ENCODE measurements at places on chromosomes 1 and 21. TPM values are rescaled to one million over a fixed set of nuclear protein-coding genes. Genes with fewer than 3 reads are reported as not detected.

- H3K4me3 ChIP-seq, result peak overlapping the region; percentile 90
- H3K4me1 ChIP-seq, result peaks cover 34% of the 10 kb centered on the region
- peak overlapping the region; percentile 93 for H3K27ac ChIP-seq
- H3K36me3 ChIP-seq, result no peaks in the 10 kb centered on the region
- no peaks in the 10 kb centered on the region for H3K27me3 ChIP-seq
Measured at GRCh38 chr1:232806186-232806510, 932 bp downstream of the MAP10 start.

DNA sequence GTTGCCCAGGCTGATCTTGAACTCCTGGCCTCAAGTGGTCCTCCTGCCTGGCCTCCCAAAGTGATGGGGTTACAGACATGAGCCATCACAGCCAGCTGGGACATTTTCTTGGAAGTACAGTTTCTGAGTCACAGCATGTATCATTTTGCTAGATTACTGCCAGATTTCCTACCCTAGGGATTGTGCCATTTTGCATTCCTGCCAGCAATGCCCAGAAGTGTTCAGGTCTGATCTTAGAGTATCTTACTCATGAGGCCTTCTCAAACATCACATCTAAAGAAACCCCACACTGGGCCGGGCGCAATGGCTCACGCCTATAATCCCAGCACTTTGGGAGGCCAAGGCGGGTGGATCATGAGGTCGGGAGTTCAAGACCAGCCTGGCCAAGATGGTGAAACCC, 10.2 kb downstream of the BMP8A start:
- H3K36me3 ChIP-seq, result no peaks in the 10 kb centered on the region
- H3K4me1 ChIP-seq, result no peaks in the 10 kb centered on the region
- H3K27ac ChIP-seq, result no peak overlapping the region
- H3K27me3 ChIP-seq, result no peaks in the 10 kb centered on the region
- no peak for DNase-seq
- H3K4me3 ChIP-seq, result no peak overlapping the region

DNA sequence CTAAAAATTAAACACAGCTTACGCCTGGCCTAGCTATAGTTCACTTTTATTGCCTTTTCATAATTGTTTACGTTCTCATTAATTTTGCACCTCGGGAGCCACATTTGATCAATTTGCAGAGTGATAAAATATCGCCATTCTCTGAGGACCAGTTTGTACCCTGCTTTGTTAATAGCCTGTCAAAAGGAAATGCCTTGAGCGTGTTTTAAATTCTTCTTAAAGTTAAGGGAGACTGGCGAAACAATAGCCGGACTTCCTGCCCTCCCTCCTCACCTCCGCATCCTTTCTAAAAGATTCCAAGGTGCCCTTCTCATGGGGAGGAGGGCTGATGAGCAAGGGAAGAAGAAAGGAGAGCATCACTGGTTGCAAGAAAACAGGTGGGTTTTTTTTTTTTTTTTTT, 271.6 kb downstream of the KCNJ6 start:
- no peak overlapping the region for H3K4me3 ChIP-seq
- no peaks in the 10 kb centered on the region for H3K27me3 ChIP-seq
- no peak overlapping the region for H3K27ac ChIP-seq
- DNase-seq, result no peak

The FCRL1 gene
- not detected for total RNA-seq

GRCh38 chr21:32141318-32141633, 137.6 kb downstream of the MIS18A start:
- no peak for DNase-seq
- no peak overlapping the region for H3K4me3 ChIP-seq
- H3K36me3 ChIP-seq, result no peaks in the 10 kb centered on the region
- H3K27me3 ChIP-seq, result no peaks in the 10 kb centered on the region
- H3K4me1 ChIP-seq, result no peaks in the 10 kb centered on the region
- H3K27ac ChIP-seq, result no peak overlapping the region

DNA sequence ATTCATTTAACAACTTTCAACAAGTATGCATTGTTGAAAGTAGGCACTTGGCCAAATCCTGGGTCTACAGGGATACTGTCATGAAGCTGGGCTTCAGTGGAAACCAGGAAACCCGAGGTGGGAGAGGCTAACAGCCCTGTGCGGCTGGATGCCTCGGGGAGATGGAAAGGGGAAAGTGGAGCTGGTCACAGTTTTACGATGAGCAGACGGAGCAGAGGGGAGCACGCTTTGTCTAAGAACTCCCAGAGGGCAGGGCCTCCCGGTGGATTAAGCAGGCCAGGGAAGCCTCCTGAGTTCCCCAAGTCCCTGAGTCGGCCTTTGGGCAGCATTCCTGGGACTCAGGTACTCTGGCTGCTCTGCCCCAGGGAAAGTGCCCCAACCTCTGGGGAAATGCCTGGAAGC, 23.8 kb downstream of the STUM start:
- H3K4me3 ChIP-seq, result no peak overlapping the region
- no peaks in the 10 kb centered on the region for H3K36me3 ChIP-seq
- no peak for DNase-seq
- H3K27me3 ChIP-seq, result no peaks in the 10 kb centered on the region
- no peaks in the 10 kb centered on the region for H3K4me1 ChIP-seq

The IGSF21 gene
- total RNA-seq, result 0.88 TPM

- H3K4me3 ChIP-seq, result peak overlapping the region; percentile 90
- H3K27ac ChIP-seq, result peak overlapping the region; percentile 97
- H3K27me3 ChIP-seq, result no peaks in the 10 kb centered on the region
- peaks cover 9% of the 10 kb centered on the region for H3K36me3 ChIP-seq
Measured at GRCh38 chr1:61092642-61093041, 10.3 kb downstream of the NFIA start.

The C1orf167 gene
- 2.7 TPM for total RNA-seq

DNA sequence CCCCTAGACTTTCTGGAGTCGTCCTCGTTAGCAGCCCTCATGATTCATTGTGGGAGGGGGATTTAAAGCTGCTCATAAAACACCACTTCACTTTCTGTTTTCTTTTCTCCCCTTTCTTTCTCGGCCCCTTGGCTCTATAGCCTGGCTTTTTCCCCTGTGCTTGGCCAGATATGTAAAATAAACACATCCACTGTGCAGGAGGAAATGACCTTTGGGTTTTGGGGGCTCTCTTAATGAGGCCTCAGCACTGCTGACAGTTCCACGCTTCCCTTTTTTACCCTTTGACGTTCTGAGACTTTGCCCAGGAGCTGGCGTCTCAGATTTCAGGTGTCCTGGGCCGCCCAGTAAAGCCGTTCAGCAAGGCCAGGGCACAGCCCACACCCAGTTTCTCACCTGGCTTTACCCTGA, 65.7 kb downstream of the RUNX3 start:
- no peak overlapping the region for H3K27ac ChIP-seq
- no peak overlapping the region for H3K4me3 ChIP-seq
- no peaks in the 10 kb centered on the region for H3K4me1 ChIP-seq
- H3K27me3 ChIP-seq, result peaks cover 42% of the 10 kb centered on the region
- no peaks in the 10 kb centered on the region for H3K36me3 ChIP-seq

- H3K4me3 ChIP-seq, result no peak overlapping the region
- no peaks in the 10 kb centered on the region for H3K27me3 ChIP-seq
- no peak overlapping the region for H3K27ac ChIP-seq
Measured at GRCh38 chr1:216612291-216612690, 110.9 kb downstream of the ESRRG start.

- H3K27ac ChIP-seq, result no peak overlapping the region
- no peaks in the 10 kb centered on the region for H3K4me1 ChIP-seq
- no peak overlapping the region for H3K4me3 ChIP-seq
Measured at GRCh38 chr21:33817663-33818451, 97.7 kb downstream of the ATP5PO start.

The CCDC190 gene
- total RNA-seq, result not detected

DNA sequence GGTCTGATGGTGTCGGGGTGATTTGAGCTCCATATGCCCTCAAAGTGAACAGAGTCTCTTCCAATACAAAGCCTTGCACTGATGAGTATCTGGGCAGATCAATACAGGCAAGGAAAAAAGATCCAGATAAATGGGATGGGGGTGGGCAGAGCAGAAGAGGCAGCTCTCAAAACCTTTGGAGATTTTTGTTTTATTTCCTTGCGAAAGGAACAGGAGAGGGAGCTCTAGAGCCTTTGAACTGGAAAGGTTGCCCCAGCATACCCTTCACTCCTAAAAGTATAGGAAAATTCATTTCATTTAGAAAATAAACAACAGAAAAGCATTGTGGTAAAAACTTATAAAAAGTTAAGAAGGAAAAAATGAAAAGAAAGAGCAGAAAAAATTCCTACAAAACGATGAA, 31.4 kb upstream of the OLIG2 start:
- no peaks in the 10 kb centered on the region for H3K4me1 ChIP-seq
- no peak overlapping the region for H3K27ac ChIP-seq
- no peaks in the 10 kb centered on the region for H3K36me3 ChIP-seq
- DNase-seq, result no peak

- H3K4me3 ChIP-seq, result no peak overlapping the region
- peak overlapping the region; percentile 96 for H3K27ac ChIP-seq
- H3K36me3 ChIP-seq, result no peaks in the 10 kb centered on the region
- H3K27me3 ChIP-seq, result no peaks in the 10 kb centered on the region
- H3K4me1 ChIP-seq, result peaks cover 71% of the 10 kb centered on the region
Measured at GRCh38 chr1:167101754-167102153, 7.9 kb downstream of the STYXL2 start.

GRCh38 chr1:27418326-27419185, 26.1 kb downstream of the GPR3 start:
- peak; percentile 86 for DNase-seq
- H3K4me3 ChIP-seq, result no peak overlapping the region
- H3K27ac ChIP-seq, result peak overlapping the region; percentile 88
- peaks cover 22% of the 10 kb centered on the region for H3K36me3 ChIP-seq
- no peaks in the 10 kb centered on the region for H3K27me3 ChIP-seq

GRCh38 chr1:212753749-212754148, 37.8 kb downstream of the NSL1 start:
- H3K27me3 ChIP-seq, result no peaks in the 10 kb centered on the region
- H3K27ac ChIP-seq, result no peak overlapping the region
- H3K36me3 ChIP-seq, result no peaks in the 10 kb centered on the region
- H3K4me3 ChIP-seq, result no peak overlapping the region
- H3K4me1 ChIP-seq, result no peaks in the 10 kb centered on the region
- no peak for DNase-seq

- H3K27ac ChIP-seq, result no peak overlapping the region
- H3K4me3 ChIP-seq, result no peak overlapping the region
- H3K4me1 ChIP-seq, result peaks cover 7% of the 10 kb centered on the region
- no peak for DNase-seq
Measured at GRCh38 chr1:175270361-175270760, 77.8 kb upstream of the KIAA0040 start.

DNA sequence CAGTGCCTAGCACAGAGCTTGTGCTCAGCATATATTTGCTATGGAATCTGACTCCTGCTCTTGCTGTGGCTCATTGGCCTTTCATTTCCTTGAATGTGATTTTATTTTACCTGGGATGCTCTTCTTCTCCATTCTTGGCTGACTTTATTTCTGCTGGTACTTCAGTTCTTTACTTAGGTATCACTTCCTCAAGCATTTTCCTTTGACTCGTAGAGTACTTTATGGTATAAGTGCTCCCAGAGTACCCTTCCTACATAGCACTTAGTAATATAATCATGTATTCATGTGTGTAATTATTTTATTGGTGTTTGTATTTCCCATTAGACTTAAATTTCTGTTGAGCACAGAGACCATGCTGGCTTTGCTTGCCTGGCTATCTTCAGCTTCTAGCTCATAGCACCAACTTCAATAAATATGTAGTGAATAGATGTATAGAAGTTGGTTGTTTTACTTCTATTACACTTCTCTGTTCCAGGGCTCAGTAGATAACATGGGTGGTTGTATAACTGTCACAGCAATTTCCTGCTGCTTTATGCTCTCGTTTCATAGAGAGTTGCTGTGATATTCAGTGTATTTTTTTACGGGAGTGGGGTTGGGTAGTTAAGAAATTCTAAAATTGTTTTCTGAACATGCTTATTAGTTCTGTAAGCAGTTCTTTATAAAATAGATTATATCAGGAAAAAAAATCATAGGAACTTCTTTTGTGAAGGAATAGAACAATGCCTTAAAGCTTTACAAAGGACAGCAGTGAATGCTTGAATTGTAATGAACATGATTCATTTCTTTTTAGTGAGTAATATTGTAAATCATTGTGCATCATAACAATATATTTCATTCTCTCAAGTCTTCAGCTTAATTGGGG, 112.2 kb downstream of the NEK7 start:
- H3K36me3 ChIP-seq, result no peaks in the 10 kb centered on the region
- no peaks in the 10 kb centered on the region for H3K27me3 ChIP-seq
- peaks cover 5% of the 10 kb centered on the region for H3K4me1 ChIP-seq
- H3K27ac ChIP-seq, result no peak overlapping the region

The C1orf198 gene
- total RNA-seq, result 32.0 TPM

The MNDA gene
- 1.2 TPM for total RNA-seq

- no peaks in the 10 kb centered on the region for H3K36me3 ChIP-seq
- H3K27ac ChIP-seq, result no peak overlapping the region
- DNase-seq, result no peak
- peaks cover 4% of the 10 kb centered on the region for H3K27me3 ChIP-seq
- no peak overlapping the region for H3K4me3 ChIP-seq
- H3K4me1 ChIP-seq, result no peaks in the 10 kb centered on the region
Measured at GRCh38 chr1:47575855-47576757, 138.3 kb downstream of the FOXD2 start.

The FDPS gene
- total RNA-seq, result 46.2 TPM

The FCAMR gene
- total RNA-seq, result not detected

DNA sequence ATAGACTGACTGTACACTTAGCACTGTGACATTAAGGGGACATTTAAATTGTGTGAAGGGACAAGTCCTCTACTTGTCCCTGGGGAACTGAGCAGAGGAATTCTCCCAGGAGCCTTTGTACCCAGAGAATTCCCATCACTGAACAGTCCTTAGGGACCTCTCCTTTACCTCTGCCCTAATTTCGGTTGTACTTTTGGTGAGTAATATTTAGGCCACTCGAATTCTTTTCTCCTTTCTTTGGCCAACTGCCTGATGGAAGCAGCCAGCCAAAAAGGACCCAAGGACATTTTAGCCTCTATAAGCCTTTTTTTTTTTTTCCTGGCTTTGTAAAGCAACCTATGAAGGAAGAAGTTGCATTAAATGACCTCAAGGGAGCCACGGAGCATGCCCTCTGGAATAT, 71.5 kb downstream of the NR5A2 start:
- H3K4me1 ChIP-seq, result no peaks in the 10 kb centered on the region
- H3K36me3 ChIP-seq, result no peaks in the 10 kb centered on the region
- H3K27me3 ChIP-seq, result no peaks in the 10 kb centered on the region

DNA sequence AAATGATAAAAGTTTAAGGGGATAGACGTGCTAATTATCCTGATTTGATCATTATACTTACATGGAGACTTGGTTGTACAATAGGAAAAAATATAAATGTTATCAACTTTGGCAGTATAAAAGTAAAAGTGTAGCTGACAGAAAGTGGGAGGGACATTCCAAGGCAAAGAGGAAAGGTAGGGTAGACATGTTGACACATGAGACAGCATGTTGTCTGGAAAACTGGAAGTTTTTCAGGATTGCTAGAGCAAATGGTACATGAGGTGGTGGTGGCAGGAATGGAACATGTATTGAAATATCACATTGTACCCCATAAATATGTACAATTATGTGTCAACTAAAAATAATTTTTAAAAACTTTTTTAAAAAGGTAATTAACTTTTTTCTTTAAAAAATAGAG, 13.2 kb downstream of the DIPK1A start:
- H3K36me3 ChIP-seq, result no peaks in the 10 kb centered on the region
- peaks cover 30% of the 10 kb centered on the region for H3K4me1 ChIP-seq
- no peak overlapping the region for H3K4me3 ChIP-seq

DNA sequence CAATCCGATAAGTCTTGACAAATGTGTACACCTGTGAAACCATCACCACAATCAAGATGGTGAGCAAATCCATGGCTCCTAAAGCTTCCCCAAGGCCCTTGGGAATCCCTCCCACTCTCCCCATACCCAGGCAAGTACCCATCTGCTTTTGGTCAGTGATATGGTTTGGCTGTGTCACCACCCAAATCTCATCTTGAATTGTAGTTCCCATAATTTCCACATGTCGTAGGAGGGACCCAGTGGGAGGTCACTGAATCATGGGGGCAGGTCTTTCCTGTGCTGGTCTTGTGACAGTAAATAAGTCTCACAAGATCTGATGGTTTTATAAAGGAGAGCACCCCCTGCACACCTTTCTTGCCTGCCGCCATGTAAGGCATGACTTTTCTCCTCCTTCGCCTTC, 14.6 kb upstream of the GUCA2B start:
- peaks cover 3% of the 10 kb centered on the region for H3K27me3 ChIP-seq
- no peak overlapping the region for H3K4me3 ChIP-seq

The FMO5 gene
- total RNA-seq, result 1.4 TPM
